ENCODE measurements at places on chromosomes 16 and 17.

DNA sequence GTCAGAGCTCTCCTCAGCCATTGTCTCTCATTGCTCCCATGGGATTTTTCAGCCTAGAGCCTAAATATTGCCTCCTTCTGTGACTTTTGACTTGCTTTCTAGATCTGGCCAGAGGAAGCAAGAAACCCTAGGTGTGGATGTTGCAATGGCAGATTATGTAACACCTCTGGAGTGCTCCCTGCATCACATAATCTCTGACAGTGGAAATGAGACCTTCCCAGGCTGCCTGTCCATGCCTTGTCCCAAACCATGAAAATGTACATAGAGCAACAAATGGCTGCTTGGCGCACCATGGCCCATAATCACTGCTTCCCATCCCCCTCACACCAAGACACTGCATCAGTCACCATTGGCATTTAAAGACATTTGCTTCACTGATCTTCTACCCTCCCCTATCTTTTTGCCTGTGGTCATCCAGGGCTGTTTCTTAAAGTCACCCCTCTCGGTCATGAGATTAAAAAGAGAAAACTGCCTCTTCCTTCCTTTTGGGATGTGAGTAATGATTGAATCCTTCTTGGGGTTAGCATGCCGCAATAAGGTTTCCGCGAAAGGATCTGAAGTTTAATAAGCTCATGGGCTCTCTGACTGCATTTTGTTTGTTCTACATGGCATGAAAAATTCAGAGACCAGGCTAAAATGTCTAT is 34.2 kb upstream of the CCL2 start:
- DNase-seq, result no peak

DNA sequence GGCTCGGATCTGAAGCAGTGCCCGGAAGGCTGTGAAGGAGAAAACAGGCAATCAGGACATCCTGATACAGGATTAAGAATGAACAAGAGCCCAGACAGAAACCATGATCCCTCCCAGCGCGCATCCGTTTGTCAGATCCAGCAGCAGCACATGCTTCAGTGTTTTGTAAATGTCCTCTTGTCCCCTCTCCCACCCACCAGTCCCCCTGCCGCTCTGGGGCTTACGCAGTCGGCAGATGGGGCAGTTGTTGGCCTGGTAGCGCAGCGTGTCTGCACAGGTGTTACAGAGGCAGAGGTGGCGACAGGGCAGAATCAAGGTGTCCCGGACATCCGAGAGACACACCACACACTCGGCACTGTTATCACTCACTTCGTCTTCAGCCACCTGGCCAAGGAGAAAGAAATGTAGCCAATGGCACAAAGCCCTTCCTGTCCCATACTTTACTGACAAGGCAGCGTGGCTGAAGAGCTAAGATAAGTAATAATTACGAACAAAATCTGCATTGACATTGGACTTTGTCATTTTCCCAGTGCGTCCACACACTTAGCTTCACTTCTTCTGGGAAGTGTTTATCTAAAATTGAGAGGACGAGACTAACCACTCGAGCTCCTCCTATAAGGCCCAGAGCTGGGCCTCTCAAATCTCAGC is 20.7 kb upstream of the FOXJ1 start:
- DNase-seq, result no peak

GRCh38 chr17:77796176-77796860 is 162.2 kb upstream of the TNRC6C start:
- no peak for DNase-seq

- no peak for DNase-seq
Measured at GRCh38 chr16:22844416-22844815, 30.5 kb downstream of the HS3ST2 start.

- DNase-seq, result no peak
Measured at GRCh38 chr17:8995711-8996110, 25.6 kb upstream of the NTN1 start.
